Left forelimb (tissue), 1 donor: ENCODE measurements at places on chromosomes 2 and 18.
A peak's percentile ranks its signal among the peaks of the same experiment; 100 is the strongest.

- DNase-seq: no peak
Measured at GRCh38 chr2:70515938-70516337, 37.7 kb downstream of the TGFA start.

DNA sequence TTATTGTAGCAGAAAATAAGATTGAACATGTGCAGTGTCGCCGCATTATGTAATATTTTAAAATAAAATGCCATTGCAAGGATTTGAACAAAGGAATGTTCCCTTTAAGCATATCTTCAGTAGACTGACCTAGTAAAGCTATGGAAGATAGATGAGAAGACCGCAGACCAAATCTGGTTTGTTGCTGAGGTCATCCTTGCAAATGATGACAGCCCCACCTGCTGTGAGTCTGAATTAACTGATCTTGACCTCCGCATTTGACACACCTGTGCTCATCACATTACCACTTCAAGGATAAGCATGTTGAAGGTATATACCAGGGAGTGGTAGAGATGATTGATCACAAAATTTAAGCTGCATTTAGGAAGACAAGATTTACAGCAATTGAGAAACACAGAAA, 96.2 kb downstream of the NYAP2 start:
- DNase-seq: no peak

- DNase-seq: no peak
Measured at GRCh38 chr2:178707476-178707875, 99.7 kb downstream of the TTN start.

DNA sequence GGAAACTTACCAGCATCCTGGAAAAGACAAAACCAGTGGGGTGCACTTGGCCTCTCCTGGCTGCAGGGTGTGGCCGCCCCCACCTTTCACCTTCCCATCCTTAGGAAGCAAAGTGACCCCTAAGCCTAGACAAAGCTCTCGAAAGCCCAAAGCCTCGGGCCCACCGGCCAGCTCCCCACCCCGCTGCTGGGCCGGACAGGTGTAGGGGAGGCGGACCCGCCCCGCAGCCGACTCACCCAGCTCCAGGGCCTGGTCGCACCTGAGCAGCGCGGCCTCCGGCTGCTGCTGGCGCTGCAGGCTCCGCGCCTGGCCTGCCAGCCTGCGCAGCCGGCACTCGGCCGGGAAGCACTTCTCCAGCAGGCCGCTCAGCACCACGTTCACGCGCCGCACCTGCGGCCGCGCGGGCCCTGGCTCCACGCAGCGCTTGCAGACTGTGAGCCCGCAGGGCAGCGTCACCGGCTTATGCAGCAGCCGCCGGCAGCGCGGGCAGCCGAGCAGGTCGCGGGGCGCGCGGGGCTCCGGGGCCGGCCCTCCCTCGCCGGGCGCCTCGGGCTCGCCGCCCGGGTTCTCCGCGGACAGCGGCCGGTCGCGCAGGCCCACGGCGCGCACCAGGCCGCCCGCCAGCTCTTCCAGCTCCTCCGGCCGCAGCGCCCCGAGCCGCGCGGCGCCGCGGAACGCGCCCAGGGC, 979 bp downstream of the LONRF2 start:
- DNase-seq: peak; percentile 79

GRCh38 chr2:9573013-9573720, 17.5 kb upstream of the ADAM17 start:
- DNase-seq: no peak

GRCh38 chr2:28526527-28527132, 30.8 kb downstream of the PLB1 start:
- no peak for DNase-seq

- no peak for DNase-seq
Measured at GRCh38 chr18:76562286-76563122, 67.5 kb upstream of the ZNF516 start.

GRCh38 chr2:158644139-158644538, 151.0 kb upstream of the DAPL1 start:
- DNase-seq: no peak

DNA sequence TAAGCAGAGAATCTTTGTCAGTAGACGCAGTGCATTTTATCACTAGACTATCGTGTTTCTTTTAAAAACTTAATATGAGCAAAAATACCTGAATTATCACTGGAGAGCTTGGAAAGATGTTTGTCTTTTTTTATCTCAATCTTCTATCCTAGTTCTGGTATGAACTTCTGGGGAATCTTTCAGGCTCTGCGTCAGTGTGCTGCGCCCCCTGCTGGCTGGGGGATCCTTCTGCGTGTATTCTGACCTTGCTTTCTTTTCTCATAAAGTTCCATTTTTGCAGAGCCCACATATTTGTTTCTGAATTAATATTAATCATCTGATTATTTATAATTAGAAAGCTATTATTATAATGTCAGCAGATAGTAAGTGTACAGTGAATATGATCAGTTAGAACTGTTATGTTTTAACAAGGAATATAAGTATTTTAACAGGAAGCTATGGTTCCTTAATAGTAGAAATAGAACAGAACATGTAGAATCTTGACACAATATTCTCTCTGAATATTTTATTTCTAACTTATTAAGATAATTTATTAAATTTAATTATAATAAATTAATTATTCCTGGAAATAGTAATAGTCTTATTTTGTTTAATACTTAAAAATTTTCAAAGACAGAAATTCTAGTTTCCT, 945.0 kb upstream of the CRIM1 start:
- peak; percentile 75 for DNase-seq
